ENCODE measurements at places on chromosomes 6 and 20. TPM values are rescaled to one million over a fixed set of nuclear protein-coding genes. Genes with fewer than 3 reads are reported as not detected.

DNA sequence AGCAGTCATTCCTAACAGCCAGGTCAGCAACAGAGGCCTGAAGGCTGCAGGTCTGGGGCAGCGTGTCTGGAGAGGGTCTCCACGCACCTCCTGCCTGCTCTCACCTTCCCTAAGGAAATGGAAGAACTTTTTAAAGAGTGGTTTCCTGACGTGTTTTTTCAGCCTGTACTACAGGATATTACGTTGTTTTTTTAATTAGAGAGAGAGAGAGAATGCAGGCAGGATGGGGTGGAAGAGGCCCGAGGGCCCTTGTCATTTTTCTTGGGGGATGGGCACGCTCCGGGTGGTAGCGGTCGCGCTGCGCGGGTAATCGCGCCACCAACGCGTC lies 2.1 kb downstream of the DLL1 start:
- no peaks in the 10 kb centered on the region for H3K36me3 ChIP-seq
- no peaks in the 10 kb centered on the region for H3K4me1 ChIP-seq
- H3K4me3 ChIP-seq: no peak overlapping the region

- H3K27ac ChIP-seq: no peak overlapping the region
- H3K27me3 ChIP-seq: no peaks in the 10 kb centered on the region
- no peak for DNase-seq
- no peak overlapping the region for H3K4me3 ChIP-seq
- no peaks in the 10 kb centered on the region for H3K4me1 ChIP-seq
Measured at GRCh38 chr6:113821445-113821844, 35.7 kb upstream of the MARCKS start.

The HRH3 gene
- not detected for total RNA-seq

The GABRR2 gene
- 3.6 TPM for total RNA-seq

DNA sequence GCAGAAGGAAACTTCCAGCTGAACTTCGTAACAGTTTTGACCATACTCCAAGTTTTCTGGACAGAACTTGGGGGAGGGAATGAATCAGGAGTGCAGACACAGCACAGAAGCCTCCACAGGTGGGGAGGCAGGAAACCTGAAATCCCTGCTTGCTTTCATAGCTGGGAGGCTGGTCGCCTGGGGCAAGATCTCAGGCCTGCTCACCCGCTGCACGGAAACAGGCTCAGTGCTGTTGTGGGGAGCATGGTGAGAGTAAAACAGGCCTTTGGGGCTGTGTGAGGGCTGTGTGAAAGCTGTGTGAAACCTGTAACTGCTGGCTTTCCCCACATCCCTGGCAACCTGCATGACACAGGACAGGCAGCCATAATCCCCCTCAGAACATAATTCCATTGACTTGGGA lies 85.2 kb upstream of the UFL1 start:
- no peak overlapping the region for H3K27ac ChIP-seq
- no peak for DNase-seq
- no peaks in the 10 kb centered on the region for H3K27me3 ChIP-seq
